Natural killer cell (primary cell): ENCODE measurements at places on chromosomes 13 and 19. TPM values are rescaled to one million over a fixed set of nuclear protein-coding genes. Genes with fewer than 3 reads are reported as not detected.
A peak's percentile ranks its signal among the peaks of the same experiment; 100 is the strongest.

GRCh38 chr19:49986354-49986753, 25.4 kb upstream of the SIGLEC11 start:
- no peak for DNase-seq

DNA sequence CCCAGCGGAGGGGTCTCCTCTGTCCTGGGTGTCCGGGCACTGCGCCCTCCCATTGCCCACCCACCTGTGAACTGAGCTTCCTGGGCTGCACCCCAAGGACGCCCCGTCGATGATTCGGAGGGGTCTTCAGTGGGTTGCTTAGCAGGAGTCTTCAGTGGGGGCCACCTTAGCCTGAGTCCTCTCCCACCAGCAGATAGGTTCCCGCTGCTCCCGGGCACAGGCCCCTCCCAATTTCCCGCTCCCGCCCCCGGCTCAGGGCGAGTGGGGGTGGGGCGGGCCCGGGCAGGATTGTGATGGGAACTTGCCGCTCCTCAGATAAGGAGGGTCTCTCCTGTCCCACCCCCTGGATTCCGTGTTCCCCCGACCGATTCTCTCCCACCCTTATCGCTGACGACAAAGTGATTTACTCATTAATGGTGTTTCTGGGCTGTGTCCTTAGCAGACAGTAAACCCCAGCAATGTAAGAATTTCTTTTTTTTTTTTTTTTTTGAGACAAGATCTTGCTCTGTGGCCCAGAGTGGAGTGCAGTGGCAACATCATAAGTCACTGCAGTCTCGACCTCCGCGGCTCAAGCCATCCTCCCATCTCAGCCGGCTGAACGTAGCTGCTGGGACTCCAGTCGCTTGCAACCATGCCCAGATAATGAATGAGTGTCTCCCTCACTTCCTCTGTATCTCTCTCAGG, 655 bp upstream of the S1PR5 start:
- peak; percentile 61 for DNase-seq

DNA sequence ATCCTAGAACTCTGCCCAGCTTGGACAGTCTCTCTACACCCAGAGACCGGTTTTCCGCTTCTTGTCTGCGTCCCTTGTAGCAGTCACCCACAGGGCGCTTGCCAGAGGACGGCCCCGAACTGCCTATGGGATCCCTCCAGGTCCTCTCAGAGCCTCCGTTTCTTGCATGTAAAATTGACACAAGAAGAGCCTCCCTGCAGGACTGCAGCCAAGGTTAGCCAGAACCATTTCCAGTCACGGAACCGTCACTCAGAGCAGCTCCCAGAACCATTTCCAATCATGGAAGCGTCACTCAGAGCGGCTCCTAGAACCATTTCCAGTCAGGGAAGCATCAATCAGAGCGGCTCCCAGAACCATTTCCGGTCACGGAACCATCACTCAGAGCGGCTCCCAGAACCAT, 65.5 kb downstream of the ATP11A start:
- no peak for DNase-seq

DNA sequence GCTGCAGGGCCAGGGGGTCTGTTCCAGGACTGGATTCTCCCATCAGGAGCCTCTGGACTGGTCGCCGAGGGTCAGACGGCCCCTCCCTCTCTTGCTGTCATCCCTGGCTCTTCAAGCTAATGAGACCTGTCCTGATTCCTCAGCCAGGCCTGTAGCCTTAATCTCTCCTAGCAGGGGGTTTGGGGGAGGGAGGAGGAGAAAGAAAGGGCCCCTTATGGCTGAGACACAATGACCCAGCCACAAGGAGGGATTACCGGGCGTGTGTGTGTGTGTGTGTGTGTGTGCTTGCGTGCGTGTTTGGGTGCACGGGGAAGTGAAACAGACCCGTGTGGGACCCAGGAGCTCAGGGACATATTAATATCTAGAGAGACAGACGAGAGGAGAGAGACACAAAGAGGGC, 1.9 kb upstream of the CRX start:
- DNase-seq = no peak

GRCh38 chr13:38687246-38688229, 661 bp downstream of the FREM2 start:
- DNase-seq = no peak

The SLC15A1 gene
- total RNA-seq = not detected
